ENCODE measurements at places on chromosomes 3 and 15.

DNA sequence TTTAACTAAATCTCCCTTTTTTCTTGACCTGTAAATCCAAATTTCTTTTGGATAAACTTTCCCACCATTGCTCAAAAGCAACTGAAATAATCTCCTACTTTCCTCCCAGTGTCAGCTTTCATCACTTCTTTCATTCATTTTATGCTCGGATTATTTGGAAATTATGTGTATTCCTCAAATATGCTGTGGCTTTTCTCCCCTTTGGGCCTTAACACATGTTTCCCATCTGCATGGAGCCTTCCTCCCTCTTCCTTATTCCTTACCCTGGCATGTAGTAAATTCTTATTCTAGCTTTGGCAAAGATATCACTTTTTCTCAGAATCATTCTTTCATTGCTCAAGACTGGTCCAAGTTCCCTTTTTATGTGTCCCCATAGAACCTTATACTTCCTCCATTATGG is 41.8 kb upstream of the TUSC7 start:
- DNase-seq: no peak

- DNase-seq: no peak
Measured at GRCh38 chr3:71680603-71681002, 44.6 kb downstream of the EIF4E3 start.

- DNase-seq: no peak
Measured at GRCh38 chr15:65646486-65646885, 24.7 kb downstream of the SLC24A1 start.

DNA sequence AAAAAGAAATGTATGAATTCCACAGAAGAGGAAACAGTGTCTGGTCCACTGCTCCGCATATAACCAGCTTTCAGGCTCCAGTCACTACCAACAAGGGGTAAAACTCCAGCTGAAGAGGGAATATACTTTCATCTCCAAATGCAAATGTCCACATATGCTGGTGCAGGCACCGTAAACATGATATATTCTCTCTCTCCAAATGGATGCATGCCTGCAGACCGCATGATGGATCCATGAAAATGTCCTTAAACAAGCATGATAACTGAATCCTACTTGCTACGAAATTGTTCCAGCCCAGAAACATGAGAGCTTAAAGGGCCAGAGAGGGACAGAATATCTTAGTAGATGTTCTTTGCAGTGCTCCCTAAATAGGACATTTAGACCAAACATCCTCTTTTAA is 150.3 kb upstream of the FEZF2 start:
- no peak for DNase-seq

GRCh38 chr3:33437556-33438283 is 2.5 kb downstream of the UBP1 start:
- DNase-seq: no peak

Data from HuH-7 (cell line).